Progenitor cell of endocrine pancreas (in vitro differentiated cells): ENCODE measurements at places on chromosomes 11 and 22.

DNA sequence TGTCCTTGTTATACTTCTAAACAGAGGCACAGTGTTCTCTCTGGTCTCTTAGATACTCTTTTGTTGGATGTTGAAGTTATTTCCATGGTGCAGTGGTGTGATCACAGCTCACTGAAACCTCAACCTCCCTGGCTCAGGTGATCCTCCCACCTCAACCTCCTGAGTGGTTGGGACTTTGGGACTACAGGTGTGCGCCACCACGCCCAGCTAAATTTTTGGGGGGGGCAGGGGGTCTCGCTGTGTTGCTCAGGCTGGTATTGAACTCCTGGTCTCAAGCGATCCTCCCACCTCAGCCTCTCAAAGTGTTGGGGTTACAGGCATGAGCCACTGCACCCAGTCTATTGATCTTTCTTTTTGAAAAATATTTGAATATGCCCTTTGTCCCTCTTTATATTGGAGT lies 14.9 kb downstream of the ZNF74 start:
- H3K36me3 ChIP-seq = peaks cover 11% of the 10 kb centered on the region
- no peak overlapping the region for H3K4me3 ChIP-seq
- H3K27me3 ChIP-seq = no peaks in the 10 kb centered on the region
- no peak for DNase-seq
- H3K4me1 ChIP-seq = peaks cover 3% of the 10 kb centered on the region

DNA sequence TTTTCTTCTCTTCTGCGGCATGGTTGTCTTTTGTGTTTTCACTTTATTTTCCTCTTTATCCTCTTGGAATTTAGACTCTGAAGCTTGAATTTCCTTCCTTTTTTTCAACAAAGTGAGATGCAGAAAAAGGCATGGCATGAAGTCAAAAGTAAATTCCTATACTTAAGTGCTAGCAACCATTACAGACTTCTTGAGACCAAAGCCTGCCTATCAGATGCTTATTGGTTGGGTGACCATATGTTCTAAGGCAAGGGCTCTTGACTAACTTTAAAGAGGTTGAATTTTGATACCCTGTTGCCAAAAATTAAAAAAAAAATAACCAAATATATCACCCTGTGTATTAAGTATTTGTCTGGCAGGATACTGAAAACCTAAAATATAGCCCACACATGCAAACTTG lies 237.4 kb downstream of the TMEM135 start:
- no peak for DNase-seq
- no peak overlapping the region for H3K4me3 ChIP-seq
- H3K4me1 ChIP-seq = peaks cover 3% of the 10 kb centered on the region
- H3K27me3 ChIP-seq = no peaks in the 10 kb centered on the region

- no peaks in the 10 kb centered on the region for H3K36me3 ChIP-seq
- H3K27me3 ChIP-seq = peaks cover 6% of the 10 kb centered on the region
- H3K4me1 ChIP-seq = peaks cover 9% of the 10 kb centered on the region
Observed at GRCh38 chr11:69194396-69194795, 38.7 kb downstream of the SMIM38 start.

- H3K4me1 ChIP-seq = peaks cover 5% of the 10 kb centered on the region
- no peak overlapping the region for H3K27ac ChIP-seq
- H3K36me3 ChIP-seq = peaks cover 32% of the 10 kb centered on the region
- H3K4me3 ChIP-seq = no peak overlapping the region
Observed at GRCh38 chr11:78094250-78094649, 14.6 kb upstream of the NDUFC2 start.

DNA sequence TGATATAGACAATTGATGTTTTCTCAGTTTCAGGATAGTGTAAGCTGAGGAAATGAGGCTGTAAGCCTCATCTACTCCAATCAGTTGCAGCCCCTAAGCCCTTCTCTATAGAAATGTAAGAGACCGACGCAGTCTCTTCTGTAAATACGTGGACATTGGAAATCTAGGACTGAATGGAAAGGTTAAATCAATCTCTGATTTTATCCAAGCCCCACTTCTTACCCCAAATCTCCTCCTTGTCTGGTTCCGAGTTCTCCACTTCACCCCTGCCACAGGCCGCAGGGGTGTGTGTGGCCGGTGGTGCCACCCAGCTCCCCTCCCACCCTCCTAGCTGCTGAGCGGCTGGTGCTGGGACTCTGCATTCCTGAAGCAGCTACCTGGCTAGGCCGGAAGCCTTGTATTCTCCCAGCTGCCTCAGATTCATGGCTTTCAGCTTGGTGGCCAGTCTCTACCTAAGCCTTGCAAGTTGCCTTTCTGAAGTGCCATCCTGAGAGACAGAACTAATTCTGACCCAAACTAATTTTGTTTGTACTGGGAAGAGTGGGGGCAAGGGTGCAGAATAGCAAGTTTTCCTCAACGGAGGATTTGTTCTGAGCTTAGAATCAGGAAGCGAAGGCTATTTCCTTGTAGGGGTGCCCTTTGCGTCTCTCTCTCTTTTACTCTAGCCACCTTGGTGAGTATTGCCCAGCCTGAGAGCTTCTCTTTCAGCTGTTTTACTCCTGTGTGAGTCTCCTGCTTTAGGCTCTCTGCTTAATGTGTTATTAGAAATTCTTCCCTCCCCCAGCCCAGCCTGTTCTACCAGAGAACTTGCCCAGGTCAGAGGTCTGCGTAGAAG lies 749 bp downstream of the VWA5A start:
- peak overlapping the region; percentile 85 for H3K4me3 ChIP-seq
- peaks cover 19% of the 10 kb centered on the region for H3K36me3 ChIP-seq
- no peaks in the 10 kb centered on the region for H3K27me3 ChIP-seq
- H3K4me1 ChIP-seq = peaks cover 12% of the 10 kb centered on the region
- DNase-seq = no peak

- H3K36me3 ChIP-seq = no peaks in the 10 kb centered on the region
- no peaks in the 10 kb centered on the region for H3K4me1 ChIP-seq
- DNase-seq = no peak
Observed at GRCh38 chr11:105168457-105168856, 28.9 kb upstream of the CARD18 start.

- peak; percentile 51 for DNase-seq
- H3K27me3 ChIP-seq = peaks cover 2% of the 10 kb centered on the region
- H3K4me3 ChIP-seq = peak overlapping the region; percentile 65
- H3K4me1 ChIP-seq = no peaks in the 10 kb centered on the region
- no peak overlapping the region for H3K27ac ChIP-seq
- H3K36me3 ChIP-seq = no peaks in the 10 kb centered on the region
Observed at GRCh38 chr22:18970176-18970947, 34.3 kb upstream of the PRODH start.

DNA sequence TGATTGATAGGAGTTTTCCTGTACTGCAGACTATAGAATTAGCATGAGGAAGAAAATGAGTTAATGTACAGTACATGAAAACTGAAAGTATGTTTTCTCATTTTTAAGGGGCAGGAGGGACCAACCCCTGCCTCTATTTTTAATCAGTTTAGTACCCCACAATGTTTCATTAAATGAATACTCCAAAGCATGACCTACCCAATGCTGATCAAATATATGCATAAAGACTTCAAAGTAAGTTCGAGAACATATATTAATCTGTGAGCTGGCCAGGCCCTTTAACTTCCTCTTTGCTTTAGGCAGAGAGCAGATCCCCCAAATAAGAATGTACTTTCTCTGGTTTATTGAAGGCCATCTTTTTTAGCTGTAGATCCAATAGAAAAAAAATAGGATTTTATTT lies 161.0 kb downstream of the FCHSD2 start:
- no peak overlapping the region for H3K4me3 ChIP-seq
- DNase-seq = no peak
- peaks cover 28% of the 10 kb centered on the region for H3K36me3 ChIP-seq
- no peaks in the 10 kb centered on the region for H3K27me3 ChIP-seq
- peaks cover 20% of the 10 kb centered on the region for H3K4me1 ChIP-seq

DNA sequence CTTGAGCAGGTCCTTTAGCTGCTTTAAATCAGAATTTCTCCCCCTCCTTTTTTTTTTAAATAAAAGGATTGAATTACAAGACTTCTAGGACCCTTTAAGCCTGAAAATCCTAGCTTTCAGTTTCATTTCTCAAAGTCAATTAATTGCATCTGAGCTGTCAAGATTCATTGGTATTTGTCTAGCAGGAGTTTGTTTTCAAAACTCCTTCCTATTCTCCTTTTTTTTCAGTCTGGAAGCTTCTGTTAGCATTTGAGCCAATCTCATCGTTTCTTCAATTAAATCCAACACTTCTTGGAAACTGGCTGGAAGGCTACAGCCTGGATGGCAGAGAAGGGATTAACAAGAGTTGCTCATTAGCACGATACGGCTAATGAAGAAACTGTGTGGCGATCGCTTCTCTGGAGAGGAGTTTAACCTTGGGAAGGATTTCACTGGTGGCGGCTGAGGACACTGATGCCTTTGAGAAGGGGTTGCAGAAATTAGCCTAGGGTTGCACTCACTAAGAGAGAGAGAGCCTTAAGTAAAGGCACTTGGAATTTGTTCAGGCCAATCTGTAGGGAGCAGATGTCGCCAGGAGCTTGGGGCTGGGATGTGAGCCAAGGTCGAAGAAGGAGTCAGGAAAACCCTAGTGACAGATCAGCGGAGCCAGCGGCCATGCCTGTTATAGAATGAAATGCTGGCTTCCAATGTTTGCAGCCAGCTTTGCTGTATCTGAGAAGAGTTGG lies 43.8 kb upstream of the API5 start:
- no peak overlapping the region for H3K4me3 ChIP-seq
- H3K36me3 ChIP-seq = no peaks in the 10 kb centered on the region
- DNase-seq = no peak
- H3K27me3 ChIP-seq = peaks cover 6% of the 10 kb centered on the region
- H3K27ac ChIP-seq = no peak overlapping the region

GRCh38 chr11:21411104-21411503 lies 741.7 kb downstream of the NELL1 start:
- DNase-seq = no peak
- no peak overlapping the region for H3K27ac ChIP-seq
- no peaks in the 10 kb centered on the region for H3K27me3 ChIP-seq

DNA sequence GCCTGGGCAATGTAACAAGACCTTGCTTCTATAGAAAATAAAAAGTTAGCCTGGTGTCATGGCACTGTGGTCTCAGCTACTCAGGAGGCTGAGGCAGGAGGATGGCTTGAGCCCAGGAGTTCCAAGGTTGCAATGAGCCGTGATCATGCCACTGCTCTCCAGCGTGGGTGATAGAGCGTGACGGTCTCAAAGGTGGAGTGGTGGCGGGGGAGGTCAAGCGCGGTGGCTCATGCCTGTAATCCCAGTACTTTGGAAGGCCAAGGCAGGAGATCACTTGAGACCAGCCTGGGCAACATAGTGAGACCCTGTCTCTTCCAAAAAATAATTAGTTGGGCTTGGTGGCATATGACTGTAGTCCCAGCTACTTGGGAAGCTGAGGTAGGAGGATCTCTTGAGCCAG lies 16.7 kb upstream of the PISD start:
- H3K4me3 ChIP-seq = no peak overlapping the region
- H3K36me3 ChIP-seq = peaks cover 1% of the 10 kb centered on the region
- H3K27ac ChIP-seq = no peak overlapping the region
- no peaks in the 10 kb centered on the region for H3K4me1 ChIP-seq

DNA sequence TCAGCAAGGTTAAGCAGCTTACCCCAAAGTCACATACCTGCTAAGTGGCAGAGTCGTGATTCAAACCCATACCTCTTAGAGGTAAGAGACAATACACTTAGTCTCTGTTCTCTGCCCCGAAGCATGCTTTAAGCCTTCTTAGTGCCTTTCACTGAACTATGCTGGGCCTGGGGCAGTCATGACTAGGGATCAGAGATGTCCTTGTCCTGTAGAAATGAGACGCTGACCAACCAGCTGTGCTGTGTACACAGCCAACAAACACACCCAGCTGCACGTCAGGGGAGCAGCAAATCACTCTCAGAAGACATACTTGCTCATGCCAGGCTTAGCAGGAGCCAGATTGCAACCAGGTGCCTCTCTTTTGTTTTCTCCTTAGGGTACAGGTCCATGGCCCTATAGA lies 255.7 kb downstream of the BUD13 start:
- H3K27ac ChIP-seq = peak overlapping the region; percentile 34
- H3K36me3 ChIP-seq = no peaks in the 10 kb centered on the region
- H3K4me3 ChIP-seq = no peak overlapping the region
- H3K27me3 ChIP-seq = peaks cover 22% of the 10 kb centered on the region
- no peak for DNase-seq
- H3K4me1 ChIP-seq = peaks cover 6% of the 10 kb centered on the region

- H3K27ac ChIP-seq = no peak overlapping the region
- no peaks in the 10 kb centered on the region for H3K36me3 ChIP-seq
- H3K4me1 ChIP-seq = no peaks in the 10 kb centered on the region
- H3K4me3 ChIP-seq = no peak overlapping the region
Observed at GRCh38 chr11:15730263-15730994, 615.7 kb downstream of the INSC start.
